ENCODE measurements at places on chromosomes 2 and 18. TPM values are rescaled to one million over a fixed set of nuclear protein-coding genes. Genes with fewer than 3 reads are reported as not detected.

COQ10B gene
- total RNA-seq = 10.4 TPM

TRIM43 gene
- not detected for total RNA-seq

AGXT gene
- not detected for total RNA-seq

ATOH8 gene
- total RNA-seq = 8.4 TPM

CXCR2 gene
- total RNA-seq = under 0.01 TPM

RFTN2 gene
- 14.1 TPM for total RNA-seq

ALPG gene
- not detected for total RNA-seq

Measured in skeletal muscle tissue (tissue), 5 donors.